ENCODE measurements at places on chromosomes 11 and 22. TPM values are rescaled to one million over a fixed set of nuclear protein-coding genes. Genes with fewer than 3 reads are reported as not detected.

DNA sequence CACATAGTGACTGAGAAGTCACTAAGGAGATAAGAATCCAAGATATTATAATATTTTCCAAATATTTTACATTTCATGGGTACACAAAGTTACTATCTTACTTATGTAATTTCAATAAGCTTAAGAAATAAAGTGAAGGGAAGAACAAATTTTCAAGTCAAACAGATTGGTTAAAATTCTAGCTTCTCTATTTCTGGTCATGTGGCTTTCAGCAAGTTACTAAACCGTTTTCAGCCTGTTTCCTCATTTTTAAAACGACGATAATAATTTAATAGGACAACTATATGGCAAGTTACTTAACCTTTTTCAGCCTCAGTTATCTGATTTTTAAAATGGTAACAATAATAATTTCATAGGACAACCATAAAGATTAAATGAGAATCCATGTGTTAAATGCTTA, 15.6 kb downstream of the DCUN1D5 start:
- no peak for DNase-seq

NRXN2 gene
- 204 TPM for total RNA-seq

DNA sequence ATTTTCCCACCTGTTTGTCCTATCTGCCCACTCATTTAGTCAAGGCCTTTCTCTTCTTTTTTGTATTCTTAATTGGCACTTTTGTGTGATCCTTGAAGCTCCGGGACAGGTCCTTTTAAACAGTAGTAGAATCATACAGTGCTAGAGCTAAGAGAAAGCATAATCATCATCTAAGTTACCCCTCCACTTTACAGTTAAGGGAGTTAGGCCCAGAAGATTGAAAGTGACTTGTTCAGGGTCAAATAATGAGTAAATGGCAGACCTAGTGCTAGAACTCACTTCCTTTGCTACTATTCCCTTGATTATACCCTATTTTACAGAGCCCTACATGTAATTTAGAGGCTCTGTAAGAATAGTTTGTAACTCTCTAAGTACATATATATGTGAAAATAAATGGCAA, 2.5 kb downstream of the USP47 start:
- DNase-seq, result no peak

- DNase-seq, result peak; percentile 46
Measured at GRCh38 chr22:20807315-20807752, 33.4 kb downstream of the SERPIND1 start.

DNA sequence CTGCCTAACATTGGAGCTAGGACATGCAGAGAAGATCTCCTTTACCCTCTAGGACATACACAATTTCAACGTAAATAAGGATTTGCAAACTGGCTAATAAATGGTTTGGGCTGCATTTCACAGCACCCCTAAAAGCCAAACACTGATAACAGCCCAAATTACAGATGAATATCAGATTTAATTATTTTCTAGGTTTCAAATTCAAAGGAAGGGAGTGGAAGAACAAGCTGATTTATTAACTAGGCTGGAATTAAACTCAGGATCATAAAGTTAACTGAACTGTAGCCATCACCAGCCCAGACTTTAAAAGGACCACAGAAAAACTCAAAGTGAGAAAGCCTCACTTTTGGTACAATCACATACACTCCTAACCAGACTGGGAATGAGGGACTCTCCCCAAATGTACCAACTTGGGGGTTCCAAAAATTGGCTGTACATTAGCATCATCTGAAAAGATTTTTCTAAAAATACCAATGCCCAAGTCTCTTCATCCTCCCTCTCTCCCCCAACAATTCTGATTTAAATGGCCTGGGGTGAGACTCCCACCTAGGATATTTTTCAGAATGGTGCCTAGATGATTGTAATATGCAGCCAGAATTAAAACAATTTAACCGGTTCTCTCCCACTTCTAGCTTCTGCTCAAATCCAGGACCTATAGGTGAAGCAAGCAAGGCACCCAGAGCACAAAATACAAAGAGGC, 43.5 kb downstream of the SYTL2 start:
- DNase-seq, result no peak

DNA sequence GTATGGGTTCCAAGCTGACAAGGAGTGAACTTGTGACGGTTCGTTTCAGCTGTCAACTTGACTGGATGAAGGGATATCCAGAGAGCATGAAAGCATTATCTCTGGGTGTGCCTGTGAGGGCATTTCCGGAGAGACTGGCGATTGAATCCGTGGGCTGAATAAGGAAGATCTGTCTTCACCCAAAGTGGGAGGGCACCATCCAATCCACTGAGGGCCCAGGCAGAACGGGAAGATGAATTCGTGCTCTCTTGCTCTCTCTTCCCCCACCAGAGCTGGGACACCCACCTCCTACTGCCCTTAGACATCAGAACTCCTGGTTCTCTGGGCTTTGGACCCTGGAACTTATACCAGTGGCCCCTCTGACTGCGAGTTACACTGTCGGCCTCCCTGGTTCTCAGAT, 15.5 kb upstream of the CD81 start:
- no peak for DNase-seq

MPEG1 gene
- 2.0 TPM for total RNA-seq

- DNase-seq, result peak; percentile 35
Measured at GRCh38 chr11:22432291-22433093, 94.3 kb downstream of the SLC17A6 start.

KCNQ1 gene
- total RNA-seq, result under 0.01 TPM

FAM227A gene
- 4.9 TPM for total RNA-seq

UCP3 gene
- 0.82 TPM for total RNA-seq

ZNF214 gene
- 15.9 TPM for total RNA-seq

GRCh38 chr11:43138621-43139140, 173.1 kb upstream of the API5 start:
- DNase-seq, result no peak

ANGPTL5 gene
- 0.41 TPM for total RNA-seq

PRRG4 gene
- total RNA-seq, result under 0.01 TPM
